ENCODE measurements at places on chromosomes 6 and 20.

DNA sequence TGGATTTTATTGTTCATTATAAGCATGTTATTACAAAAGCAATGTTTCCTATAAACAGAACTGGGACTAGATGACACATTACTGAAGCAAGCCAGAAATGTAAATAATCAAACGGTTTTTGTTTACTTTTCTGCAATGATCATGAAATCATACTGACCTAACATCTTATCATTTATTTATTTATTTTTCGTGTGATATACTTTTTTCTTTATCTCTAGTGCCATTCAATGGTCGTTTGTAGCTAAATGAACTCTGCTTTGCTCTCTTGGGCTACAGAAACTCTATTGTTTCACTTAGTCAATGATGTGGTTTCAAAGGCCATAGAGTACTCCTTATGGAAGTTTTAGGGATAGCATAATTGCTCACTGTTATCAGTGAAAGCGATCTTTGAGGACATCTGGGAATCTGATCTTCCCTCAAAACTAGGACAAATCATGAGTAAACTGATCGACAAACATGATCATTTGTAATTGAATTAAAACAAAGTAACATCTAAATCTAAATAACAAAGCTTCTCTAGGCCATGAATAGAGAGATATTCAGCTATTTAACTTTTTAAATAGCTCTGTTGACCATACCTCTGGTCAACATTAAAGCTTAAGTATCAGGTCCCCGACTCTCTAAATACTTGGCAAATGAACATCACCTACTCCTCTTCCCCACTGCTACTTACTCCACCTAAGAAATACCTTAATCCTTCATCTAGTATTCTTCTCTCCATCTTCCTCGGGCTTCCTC lies 933.4 kb downstream of the TFAP2A start:
- no peak for DNase-seq

- no peak for DNase-seq
These were observed 735.6 kb downstream of the RFPL4B start for GRCh38 chr6:113082745-113083144.

GRCh38 chr20:10854976-10855375 lies 181.2 kb upstream of the JAG1 start:
- no peak for DNase-seq

- no peak for DNase-seq
These were observed 351.1 kb upstream of the HTR1E start for GRCh38 chr6:86586195-86586594.

DNA sequence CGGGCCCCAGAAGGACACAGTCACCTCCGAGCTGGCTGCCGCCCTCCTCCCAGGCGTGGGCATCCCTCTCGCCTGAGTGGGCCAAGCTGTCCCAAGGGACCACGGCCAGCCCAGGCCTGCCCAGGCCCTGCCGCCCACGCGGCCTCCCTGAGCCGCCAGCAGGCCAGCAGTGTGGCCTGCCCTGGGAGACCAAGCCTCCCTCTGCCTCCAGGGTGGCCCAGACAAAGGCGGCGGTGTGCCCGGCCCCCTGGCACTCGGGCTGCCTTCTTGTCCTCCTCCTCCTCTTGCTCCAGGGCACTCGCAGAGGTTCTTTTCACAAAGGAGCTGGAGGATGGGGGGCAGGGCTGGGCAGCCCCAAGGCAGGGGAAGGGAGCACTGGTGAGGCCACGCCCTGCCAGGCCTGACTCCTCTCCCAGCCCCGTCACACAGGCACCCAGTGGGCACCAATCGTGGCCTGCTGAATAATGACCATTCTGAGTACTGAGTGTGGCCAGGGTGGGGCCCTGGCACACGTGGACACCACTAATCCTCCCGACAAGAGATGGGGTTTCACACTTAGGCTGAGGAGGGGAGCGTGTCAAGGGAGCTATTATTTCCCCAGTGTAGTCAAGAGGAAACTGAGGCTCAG lies 25.3 kb downstream of the NOL4L start:
- no peak for DNase-seq

DNA sequence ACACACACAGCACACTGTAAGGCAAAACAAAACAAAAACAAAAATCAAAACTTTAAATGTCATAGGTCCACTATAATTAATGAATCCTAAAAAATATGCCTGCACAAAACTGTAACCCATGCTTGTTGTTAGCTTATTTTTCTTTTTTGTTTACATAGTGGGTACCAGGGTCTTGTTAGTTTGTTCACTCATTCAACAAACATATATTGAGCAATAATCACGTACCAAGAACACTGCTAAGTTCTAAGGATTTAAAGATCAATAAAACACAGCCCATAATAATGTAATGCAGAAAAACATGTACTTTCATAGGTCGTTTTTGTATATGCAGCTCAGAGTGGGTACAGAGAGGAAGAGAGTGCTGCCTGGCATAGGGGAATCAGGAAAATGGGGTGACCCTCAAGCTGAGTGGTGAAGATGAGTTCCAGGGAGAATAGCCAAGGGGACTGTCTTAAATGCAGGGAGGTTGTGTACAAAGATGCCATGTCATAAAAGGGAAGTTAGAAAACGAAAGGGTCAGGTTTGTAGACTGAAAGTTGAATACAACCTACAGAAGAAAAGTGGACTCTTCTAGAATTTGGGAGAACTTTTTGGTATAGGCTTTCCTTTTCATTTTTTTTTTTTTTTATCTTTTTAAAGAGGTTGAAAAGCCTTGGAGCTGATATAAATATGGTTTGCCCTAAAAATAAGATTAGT lies 113.3 kb upstream of the TBX18 start:
- no peak for DNase-seq

DNA sequence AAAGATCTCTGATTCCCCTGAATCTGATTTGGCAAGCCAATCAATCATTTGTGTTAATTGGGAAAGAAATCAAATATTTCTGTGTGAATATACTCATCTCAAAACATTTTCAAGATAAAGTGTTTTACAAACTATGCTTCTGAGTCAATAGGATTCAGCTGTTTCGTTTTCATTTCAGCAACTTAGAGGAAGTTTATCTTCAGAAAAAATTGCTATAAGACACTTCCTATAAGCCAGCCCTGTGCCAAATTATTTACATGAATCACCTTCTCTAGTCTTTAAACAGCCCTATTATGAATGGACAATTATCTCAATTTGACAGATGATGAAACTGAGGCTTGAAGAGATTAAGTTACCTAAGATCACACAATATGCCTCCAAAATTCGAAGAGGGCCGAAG lies 10.9 kb downstream of the DEFB129 start:
- no peak for DNase-seq

DNA sequence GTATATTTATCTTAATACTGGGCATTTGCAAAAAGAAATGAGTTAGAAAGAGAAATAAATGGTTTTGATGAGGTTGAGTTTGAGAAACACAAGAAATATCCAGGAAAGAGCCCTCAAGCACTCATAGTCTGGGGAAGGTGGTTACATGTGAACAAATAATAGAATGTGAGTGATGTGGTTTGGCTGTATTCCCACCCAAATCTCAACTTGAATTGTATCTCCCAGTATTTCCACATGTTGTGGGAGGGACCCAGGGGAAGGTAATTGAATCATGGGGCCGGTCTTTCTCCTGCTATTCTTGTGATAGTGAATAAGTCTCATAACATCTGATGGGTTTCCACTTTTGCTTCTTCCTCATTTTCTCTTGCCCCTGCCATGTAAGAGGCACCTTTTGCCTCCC lies 334.1 kb downstream of the COL12A1 start:
- DNase-seq, result no peak

DNA sequence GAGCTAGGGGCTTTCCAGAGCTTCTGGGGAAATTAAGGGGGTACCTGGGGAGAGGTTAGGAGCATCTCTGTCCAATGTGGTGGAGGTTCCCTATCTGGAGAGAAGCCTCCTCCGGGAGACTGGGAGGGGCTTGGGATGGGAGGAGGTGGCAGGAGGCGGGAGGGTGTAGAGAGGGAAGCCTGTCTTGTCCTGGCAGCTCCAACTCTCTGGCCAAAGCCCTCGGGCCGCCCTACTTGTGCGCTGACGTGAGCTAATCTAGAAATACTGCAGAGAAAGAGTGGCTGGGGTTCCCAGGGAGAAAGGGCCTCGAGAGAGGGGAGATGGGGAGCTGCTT lies 1.6 kb upstream of the SLC32A1 start:
- DNase-seq, result no peak

- DNase-seq, result no peak
These were observed 107.1 kb downstream of the PTPRK start for GRCh38 chr6:128413291-128413690.

DNA sequence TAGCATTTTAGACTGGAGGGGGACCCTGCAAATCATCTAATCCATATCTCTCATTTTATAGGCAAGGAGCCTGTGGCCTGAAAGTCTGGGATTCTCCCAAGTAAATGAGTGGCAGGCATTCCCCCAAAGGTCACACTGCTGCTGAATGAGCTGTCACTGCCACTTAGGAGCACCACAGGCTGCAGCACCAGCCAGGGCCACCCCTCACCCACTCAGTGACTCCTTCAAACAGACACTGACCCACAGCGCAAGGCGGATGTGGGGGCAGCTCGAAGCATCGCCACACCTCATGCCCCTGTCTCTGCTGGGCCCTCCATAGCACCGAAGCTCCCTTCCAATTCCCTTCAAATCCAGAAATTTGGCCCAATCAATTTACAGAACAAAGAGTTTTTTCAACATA lies 119.9 kb upstream of the ARID1B start:
- peak; percentile 28 for DNase-seq

- DNase-seq, result no peak
These were observed 108.6 kb upstream of the VGLL2 start for GRCh38 chr6:117156741-117157140.

Data from left ventricle myocardium inferior (tissue), 1 donor.